ENCODE measurements at places on chromosomes 3 and 15.

DNA sequence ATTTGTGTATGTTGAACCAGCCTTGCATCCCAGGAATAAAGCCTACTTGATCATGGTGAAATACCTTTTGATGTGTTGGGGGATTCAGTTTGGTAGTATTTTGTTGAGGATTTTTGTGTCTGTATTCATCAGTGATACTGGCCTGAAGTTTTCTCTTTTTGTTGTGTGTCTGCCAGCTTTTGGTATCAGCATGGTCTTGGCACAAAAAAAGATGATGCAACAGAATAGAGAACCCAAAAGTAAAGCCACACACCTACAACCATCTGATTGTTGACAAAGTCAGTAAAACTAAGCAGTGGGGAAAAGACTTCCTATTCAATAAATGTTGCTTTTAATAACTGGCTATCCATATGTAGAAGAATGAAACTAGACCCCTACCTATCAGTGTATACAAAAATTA is 77.6 kb downstream of the TCF12 start:
- no peak for DNase-seq

DNA sequence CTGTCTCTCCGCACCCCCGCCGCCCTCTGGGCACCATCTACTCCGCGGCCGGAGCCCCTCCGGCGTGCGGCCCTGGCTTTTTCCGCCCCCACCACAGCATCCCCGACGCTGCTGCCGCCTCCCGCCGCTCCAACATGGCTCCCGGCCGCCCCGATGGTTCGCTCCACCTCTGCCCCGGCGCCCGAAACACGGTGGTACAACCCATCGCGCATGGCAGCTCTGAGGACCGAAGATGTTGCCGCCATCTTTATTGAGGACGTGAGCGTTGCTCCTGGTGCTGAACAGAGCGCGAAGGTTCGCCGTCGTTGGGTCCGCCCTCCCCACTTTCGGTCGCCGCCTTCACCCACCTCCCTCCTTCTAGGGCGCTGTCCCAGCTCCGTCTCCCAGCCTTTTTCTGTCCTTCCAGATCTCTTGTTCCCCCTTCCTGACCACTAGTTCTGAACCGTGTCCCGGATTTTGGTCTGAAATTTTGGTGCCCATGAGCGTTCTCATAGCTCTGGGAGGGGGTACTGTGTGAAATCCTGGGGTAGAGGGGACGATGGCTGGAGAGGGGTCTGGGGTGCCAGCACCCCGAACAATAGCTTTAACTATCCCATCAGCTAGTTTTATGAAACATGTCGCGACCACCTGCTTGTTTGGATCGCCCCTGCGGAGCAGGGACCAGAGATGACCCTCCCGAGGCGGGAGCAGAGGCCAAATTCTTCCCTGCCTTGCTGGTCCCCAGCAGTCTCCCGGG is at the start of gene CELSR3:
Gene CELSR3 (minus strand): TSS at position 134 of the 736 bp plus-strand sequence. CDS start 252 bp downstream, outside the sequence.
- peak; percentile 88 for DNase-seq

DNA sequence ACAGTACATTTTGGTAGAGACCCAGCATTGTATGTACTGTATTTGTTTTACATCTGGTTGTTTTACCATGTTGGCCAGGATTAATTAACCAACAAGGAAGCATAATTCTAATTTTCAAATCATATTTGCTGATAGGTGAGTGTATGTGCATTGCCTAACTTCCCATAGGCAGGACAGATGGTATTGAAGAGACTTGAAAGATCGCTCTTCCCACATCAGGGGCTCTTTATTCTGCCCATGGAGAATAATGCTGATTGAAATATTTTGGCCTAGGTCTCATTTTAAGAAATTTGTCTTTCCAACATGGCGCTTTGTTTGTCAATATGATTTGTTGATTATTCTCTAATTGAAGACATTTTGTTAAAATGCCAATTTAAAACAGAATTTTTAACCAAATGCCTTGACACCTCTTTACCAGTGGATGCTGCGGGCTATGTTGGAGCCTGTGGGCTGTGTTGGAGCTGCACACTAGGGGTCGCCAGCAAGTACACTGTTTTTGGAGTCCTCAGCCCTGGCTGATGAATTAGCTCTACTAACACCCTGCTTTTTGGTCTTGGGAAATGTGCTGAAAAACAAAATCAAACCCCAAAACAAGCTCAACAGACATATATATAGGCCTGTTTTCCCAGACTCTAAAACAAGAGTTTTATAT is 5.3 kb downstream of the P2RY12 start:
- DNase-seq = peak; percentile 9

DNA sequence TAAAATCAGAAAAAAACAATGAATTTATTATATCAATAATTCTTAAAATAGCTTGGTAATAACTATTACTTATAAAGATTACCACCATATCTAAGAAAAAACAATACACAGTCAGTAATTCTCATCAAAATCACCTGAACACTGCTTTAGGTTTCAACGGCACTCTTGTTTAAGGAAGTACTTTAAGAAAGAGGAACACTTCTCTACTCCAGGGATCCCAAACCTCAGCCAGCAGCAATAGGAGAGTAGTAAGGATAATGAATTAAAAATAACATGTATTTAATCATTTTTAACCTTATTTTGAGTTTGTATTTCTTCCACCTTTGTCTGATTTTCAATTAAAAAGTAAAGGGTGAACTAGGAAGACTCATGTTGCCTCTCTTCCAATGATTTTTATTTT is 494.0 kb upstream of the NR2F2 start:
- DNase-seq = no peak

DNA sequence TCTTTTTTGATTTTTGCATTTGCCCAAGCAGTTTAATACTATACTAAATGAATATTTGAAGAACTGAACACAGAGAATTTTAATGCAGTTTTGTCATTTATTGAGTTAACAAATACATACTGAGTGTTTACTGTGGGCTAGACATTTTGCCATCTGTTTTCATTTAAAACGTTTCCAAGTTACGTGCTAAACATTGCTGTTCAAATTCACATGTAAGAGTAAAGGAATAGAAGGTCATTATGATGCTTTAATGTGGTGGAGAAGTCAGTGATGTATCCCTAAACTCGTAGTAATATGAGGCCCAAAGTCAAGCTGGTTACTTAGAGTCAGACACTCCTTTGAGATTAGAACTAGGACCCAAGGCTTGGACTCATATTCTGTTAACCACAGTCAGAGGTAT is 49.4 kb downstream of the CRYBG3 start:
- DNase-seq = no peak

DNA sequence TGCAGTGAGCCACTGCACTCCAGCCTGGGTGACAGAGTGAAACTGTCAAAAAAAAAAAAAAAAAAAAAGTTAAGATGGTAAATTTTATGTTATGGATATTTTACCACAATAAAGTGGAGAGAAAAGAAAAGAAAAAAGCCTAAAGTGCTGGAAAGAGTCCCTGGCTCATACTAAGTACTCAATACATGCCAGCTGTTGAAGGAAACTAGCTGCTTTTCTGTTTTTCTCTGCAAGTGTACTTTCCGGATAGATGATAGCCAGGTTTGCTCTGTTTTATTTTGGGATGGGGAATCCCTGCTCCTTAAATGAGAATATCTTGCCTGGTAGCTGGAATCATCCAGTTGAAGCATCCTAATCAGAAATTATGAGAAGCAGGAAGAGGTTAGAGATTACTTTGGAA is 10.9 kb downstream of the EID1 start:
- DNase-seq = no peak

GRCh38 chr3:50550079-50550736 is 17.3 kb downstream of the C3orf18 start:
- peak; percentile 46 for DNase-seq

GRCh38 chr3:32452009-32452408 is 50.6 kb downstream of the CMTM6 start:
- no peak for DNase-seq

GRCh38 chr15:39330061-39330460 is 250.8 kb upstream of the THBS1 start:
- DNase-seq = no peak

GRCh38 chr15:60704129-60704528 is 225.2 kb upstream of the ICE2 start:
- DNase-seq = no peak

GRCh38 chr3:52092891-52093290 is 36.5 kb upstream of the DUSP7 start:
- DNase-seq = no peak

GRCh38 chr3:61780455-61781228 is 219.3 kb downstream of the PTPRG start:
- no peak for DNase-seq

GRCh38 chr3:53357458-53357857 is 10.1 kb upstream of the DCP1A start:
- no peak for DNase-seq

DNA sequence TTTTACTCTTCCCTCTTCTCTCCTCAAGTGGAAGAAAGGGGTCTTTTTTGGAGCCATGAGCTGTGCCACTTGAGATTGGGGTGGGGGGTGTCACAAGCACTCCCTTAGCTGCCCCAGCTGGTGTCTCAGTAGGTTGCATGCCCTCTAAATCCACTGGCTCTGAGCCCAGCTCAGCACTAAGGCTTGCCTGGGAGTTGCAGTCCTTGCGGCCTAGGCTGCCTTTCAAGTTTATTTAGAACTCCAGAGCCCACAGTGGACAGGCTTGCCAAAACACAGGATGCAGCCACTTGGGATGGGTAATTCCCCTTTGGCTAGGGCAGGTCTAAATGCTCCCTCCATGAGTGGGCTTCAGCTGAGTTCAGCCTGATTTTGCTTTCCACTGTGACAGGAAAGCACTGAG is 24.7 kb downstream of the C3orf20 start:
- no peak for DNase-seq

GRCh38 chr15:75061272-75061671 is 37.9 kb downstream of the PPCDC start:
- peak; percentile 63 for DNase-seq

DNA sequence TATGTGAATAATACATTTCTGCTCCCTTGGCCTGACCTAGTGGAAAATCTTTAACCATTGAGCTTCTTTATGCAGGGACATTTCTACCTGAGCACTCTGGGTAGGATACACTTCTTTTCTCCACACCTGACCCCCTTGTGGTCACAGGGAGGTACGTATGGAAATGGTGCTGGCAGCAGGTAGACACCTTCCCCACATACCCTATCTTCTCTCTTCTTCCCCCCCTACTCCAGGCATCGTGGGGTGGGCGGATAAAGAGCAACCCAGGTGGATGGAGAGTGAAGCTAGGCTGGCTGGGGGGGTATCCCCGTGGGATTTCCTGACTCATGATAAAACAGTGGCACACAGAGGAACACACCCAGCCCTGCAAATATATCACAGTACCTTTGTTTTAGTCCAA is 312.1 kb downstream of the ARRDC4 start:
- DNase-seq = no peak

DNA sequence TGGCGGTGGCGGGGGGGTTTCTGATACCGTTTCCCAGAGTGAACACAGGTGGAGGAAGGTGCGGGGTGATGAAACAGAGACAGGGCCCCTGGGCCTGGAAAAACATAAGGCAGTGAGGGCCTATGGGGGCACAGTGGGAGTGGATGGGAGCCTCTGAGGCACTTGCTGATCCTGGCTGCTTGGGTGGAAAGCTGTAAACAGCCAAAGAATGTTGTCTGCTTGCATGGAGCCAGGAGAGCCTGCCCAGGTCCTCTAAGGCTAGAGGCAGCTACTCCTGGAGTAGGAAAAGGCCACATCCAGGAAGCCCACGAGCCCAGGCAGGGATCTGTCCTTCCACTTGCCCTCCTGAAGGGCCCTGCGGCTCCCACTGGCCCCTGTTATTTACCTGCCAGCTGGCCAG is 2.9 kb upstream of the SEMA3B start:
- DNase-seq = no peak

- peak; percentile 19 for DNase-seq
These were observed 3.1 kb downstream of the GP5 start for GRCh38 chr3:194395778-194396538.

GRCh38 chr3:112888381-112889085 is 41.9 kb upstream of the CD200R1L start:
- DNase-seq = peak; percentile 5

GRCh38 chr15:33243393-33243792 is 48.9 kb upstream of the FMN1 start:
- peak; percentile 93 for DNase-seq

- no peak for DNase-seq
These were observed 189.7 kb downstream of the CDIN1 start for GRCh38 chr15:36769098-36769497.

- DNase-seq = peak; percentile 67
These were observed 955.0 kb upstream of the ALCAM start for GRCh38 chr3:104411757-104412156.

- no peak for DNase-seq
These were observed 8.2 kb downstream of the PRKCD start for GRCh38 chr3:53169045-53169831.

DNA sequence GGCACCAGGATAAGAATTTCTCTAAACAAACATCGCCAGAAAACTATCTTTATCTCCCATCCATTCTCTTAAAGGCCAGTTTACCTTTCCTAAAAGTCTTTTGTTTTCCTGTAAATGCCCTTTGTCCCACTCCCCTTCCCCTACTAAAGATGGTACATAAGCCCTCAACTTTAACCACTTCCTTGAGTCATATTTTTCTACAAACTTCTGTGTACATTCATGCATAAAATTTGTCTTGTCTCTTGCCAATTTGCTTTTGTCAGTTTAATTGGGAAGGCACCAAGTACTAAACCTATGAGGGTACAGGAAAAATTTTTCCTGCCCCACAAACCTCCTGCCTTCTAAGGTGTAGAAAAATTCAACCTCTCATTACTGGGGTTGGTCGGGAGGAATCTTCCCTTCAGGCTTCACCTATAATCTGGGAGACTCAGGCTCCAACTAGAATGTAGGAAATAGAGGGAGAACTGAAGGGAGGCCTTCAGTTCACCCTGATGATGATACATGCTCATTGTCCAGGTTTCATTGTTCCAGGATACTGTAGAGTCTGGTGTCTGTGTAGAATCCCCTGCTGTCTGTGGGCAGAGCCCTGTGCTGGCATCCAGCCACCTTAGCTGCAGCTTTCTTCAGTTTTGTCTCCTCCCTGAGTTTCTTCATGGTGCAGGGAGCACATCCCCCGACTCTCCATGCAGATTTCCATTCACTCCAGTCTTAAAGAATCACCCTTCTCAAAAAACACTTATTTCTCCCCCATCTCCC is 53.2 kb downstream of the CD200R1L start:
- DNase-seq = peak; percentile 53

- no peak for DNase-seq
These were observed 534.9 kb downstream of the MECOM start for GRCh38 chr3:169128579-169128978.

DNA sequence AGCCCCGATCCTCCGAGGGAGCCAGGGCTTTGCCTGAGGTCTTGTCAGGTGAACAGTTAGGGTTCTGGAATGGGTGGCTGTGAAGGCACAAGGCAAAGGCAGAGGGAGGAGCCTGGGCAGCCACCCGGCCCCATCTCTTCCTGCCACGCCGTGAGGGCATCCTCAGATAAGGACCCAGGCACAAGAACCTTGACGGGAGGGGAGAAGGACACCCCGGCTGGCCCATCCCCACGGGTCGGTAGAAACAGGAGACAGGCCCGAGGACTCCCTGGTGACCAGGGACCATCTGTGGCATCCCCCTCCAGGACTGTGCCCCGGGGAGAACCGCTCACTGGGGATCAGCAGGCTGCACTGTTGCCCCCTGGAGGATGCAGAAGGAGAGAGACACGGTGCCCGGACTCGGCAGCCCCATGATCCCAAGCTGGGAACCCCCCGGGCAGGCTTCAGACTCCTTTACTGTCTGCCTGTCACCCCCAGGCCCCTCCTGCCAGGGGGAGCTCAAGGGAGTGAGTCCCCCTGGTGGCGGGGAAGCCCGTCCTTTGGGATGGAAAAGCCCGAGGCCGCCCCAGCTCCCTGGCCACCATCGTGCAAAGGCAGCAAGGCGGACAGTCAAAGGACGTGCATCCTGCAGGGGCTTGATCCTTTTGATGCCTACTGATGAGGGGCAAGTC is 12.3 kb upstream of the PCSK6 start:
- no peak for DNase-seq

All from kidney tubule cell (primary cell).